ENCODE measurements at places on chromosomes 12 and 14.

DNA sequence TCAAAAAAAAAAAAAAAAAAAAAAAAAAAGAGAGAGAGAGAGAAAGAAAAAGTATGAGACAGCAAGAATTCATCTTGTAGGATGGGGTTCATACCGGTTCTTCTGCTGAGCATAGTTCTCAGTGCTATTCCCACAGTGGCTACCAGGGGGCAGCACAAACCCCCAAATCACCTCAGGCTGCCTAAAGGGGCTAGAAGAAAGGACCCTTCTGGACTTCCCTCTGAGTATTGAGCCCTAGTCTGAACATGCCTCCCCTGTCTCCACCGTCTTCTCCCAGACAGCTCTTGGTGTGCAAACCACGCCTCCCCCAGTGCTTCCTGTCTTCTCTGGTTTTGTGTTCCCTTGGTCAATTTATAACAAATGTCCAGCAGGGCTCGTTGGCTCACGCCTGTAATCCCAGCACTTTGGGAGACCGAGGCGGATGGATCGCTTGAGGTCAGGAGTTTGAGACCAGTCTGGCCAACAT lies 31.3 kb upstream of the SMUG1 start:
- DNase-seq, result peak; percentile 56

GRCh38 chr12:6540181-6540877 lies 6.0 kb downstream of the GAPDH start:
- peak; percentile 95 for DNase-seq

- no peak for DNase-seq
These were observed 12.9 kb downstream of the PHLDA1 start for GRCh38 chr12:76018672-76019071.

- DNase-seq, result no peak
These were observed 541.9 kb upstream of the SEL1L start for GRCh38 chr14:82075566-82075965.

GRCh38 chr12:118103201-118103600 lies 610 bp downstream of the VSIG10 start:
- DNase-seq, result no peak

DNA sequence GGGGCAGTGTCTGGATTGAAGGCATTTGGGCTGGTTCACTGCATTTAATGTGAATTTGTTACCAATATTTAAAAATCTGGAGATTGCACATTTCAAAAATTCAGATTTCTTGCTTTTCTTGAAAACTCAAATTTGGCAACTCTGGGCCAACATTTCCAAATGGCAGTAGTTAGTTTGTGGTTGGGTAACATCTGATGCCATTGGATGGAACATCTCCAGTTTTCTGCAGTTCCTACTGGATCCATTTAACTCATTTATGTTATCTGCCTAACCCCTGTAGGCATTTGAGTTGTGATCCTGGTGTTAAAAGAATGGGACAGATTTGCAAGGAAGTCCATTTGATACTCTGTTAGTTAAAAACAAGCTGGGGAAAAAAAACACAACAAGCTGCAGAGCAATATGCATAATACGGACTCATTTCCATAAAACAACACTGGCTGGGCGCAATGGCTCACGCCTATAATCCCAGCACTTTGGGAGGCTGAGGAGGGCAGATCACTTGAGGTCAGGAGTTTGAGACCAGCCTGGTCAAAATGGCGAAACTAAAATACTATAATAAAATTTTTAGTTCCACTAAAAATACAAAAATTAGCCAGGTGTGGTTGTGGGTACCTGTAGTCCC lies 7.9 kb downstream of the EIF2B2 start:
- peak; percentile 9 for DNase-seq

DNA sequence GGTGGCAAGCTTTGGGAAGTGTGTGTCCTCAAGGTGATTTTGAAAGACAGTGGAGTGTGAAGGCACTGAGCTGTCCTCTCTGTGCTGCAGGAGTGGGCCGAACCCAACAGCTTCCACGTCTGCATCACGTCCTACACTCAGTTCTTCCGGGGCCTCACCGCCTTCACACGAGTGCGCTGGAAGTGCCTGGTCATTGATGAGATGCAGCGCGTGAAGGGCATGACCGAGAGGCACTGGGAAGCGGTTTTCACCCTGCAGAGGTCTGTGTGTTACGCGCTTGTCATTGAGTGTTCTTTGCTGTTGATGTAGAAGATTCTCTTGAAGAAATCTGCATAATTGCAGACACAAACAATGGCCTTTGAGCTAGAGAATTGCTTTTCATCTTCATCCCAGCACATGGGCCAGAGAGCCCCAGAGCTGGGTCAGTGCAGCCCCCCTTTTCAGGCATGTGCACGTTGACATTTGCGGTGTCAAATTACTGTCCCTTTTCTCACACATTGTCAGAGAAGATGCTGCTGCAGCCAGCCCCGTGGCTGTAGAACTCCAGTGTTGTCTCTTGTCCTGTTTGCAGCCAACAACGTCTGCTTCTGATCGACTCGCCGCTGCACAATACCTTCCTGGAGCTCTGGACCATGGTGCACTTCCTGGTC lies 63.3 kb downstream of the EP400 start:
- no peak for DNase-seq

DNA sequence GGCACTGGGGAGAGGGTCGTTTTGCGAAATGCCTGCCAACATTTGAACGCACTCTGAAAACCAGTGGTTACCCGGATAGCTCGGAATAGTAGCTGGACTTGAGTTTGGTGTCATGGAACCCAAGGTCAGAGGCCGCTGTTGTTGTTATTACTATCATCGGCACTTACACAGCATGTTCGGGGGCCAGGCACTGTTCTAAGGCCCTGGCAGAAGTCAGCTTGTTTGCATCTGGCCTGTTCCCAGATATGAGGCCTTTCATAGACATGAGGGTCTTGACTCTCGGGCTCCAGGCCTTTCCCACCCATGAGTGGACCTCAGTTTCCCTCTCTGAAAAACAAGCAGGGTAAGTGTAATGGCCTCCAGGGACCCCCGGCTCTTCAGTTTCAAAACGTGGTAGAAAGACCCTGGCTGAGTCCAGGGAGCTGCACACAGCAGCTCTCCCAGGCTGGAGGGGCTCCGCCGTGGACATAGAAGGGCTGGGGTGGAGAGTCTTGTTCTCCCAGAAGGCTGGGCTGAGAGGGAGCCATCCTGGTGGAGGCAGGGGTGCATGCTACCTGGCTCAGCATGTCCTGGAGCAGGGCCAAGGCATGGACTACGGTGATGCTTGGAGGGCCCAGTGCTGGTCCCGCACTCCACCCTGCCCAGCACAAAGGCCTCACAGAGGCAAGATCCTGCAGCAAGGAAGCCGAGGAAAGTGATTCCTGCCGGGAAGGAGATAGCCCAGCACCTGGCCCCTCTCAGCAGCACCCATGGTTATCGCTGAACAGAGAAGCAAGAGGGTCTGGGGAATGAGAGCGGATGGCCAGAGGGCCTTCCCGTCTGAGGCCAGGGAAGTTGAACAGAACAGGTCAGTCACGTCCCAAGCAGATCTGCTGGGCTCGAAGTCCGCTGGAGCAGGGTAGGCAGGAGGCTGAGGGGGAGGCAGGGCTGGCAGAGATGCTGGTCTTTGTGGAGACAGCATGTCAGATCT lies 63.5 kb upstream of the C14orf180 start:
- no peak for DNase-seq

- no peak for DNase-seq
These were observed 99.0 kb downstream of the RTN1 start for GRCh38 chr14:59771577-59771976.

GRCh38 chr12:82176026-82176425 lies 182.2 kb downstream of the CCDC59 start:
- no peak for DNase-seq

DNA sequence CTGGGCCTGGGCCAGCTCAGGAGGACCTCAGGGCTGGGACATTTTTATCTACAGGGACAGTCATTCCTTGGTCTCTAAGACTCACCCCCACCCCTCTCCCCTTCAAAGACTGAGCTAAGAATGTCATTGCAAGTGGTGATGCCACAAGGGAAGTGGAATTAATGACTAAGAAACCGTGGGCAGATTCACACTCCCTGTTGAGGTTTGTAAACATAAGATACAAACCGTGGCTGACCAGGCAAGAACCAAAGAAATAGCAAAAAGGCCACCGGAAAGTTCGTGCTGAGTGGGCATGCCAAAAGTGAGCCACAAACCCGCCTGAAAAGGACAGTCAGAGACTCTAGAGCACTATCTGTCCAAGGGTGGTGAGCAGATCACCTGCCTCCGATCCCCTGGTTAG lies 25.7 kb downstream of the NUAK1 start:
- no peak for DNase-seq

GRCh38 chr14:50649691-50650090 lies 18.4 kb downstream of the SAV1 start:
- DNase-seq, result no peak

- DNase-seq, result no peak
These were observed 193.5 kb upstream of the CNOT2 start for GRCh38 chr12:70049596-70050360.

DNA sequence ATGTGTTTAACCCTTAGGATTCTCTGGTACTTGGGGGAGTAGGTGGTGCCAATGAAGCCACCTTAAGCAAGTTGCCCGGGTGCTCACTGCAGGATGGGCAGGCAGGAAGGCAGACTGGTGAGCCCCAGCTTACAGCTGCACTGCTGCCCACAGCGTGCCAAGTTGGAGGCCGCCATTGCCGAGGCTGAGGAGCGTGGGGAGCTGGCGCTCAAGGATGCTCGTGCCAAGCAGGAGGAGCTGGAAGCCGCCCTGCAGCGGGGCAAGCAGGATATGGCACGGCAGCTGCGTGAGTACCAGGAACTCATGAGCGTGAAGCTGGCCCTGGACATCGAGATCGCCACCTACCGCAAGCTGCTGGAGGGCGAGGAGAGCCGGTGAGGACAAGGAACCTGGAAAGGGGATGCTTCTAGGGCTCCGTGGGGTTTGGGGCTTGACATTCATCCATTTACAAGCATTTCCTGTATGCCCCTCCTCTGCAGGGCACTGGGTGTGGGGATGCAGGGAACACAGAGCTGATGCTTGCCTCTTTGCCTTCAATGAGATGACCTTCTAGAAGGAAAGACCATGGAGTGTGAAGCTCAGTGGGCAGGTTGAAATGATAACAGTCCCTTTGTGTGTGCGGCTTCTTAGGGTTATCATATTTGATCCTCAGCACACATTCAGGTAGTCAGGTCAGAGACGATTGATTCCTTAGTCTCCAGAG lies 12.4 kb downstream of the KRT7 start:
- no peak for DNase-seq

DNA sequence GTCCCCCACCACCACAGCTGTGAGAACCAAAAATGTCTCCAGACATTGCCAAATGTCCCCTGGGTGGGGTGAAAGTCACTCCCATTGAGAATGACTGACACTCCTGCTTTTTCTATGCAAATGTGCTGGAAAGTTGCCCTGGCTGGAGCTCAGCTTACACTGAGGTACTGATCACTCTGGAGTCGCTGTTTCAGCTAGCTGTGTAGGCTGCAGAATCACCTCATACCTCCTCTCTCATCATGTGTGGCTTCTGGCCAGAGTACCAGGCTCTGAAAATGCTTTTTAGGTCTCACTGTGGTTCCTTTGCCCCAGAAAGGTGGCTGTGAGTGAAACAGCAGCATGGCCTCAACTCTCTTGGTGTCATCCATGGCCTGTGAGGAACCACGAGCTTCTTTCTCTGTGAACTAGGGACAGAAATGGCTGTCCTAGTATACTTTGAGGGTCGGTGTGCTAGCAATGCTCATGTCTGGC lies 414.4 kb downstream of the DPF3 start:
- DNase-seq, result no peak

- no peak for DNase-seq
These were observed 8.3 kb upstream of the PRKAG1 start for GRCh38 chr12:49026678-49027480.

DNA sequence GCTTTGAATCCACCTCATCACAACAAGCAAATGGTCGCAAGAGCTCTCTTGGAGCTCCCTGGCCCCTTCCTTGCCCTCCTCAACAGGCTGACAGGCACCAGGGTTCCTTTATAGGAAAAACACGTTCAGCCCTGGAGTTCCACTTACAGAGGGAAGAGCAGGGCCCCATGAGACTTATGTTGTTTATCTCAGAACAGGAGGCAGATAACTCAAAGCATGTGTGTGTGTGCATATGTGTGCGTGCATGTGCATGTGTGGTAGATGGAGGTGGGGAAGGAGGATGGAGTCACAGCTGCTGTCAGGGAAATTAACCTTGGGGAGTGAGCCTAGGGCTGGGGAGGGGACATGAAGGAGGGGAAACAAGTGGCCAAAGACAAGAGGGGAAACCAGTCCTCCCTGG lies 138.1 kb downstream of the DPF3 start:
- no peak for DNase-seq

GRCh38 chr12:57837864-57838562 lies 8.5 kb downstream of the CTDSP2 start:
- DNase-seq, result no peak

DNA sequence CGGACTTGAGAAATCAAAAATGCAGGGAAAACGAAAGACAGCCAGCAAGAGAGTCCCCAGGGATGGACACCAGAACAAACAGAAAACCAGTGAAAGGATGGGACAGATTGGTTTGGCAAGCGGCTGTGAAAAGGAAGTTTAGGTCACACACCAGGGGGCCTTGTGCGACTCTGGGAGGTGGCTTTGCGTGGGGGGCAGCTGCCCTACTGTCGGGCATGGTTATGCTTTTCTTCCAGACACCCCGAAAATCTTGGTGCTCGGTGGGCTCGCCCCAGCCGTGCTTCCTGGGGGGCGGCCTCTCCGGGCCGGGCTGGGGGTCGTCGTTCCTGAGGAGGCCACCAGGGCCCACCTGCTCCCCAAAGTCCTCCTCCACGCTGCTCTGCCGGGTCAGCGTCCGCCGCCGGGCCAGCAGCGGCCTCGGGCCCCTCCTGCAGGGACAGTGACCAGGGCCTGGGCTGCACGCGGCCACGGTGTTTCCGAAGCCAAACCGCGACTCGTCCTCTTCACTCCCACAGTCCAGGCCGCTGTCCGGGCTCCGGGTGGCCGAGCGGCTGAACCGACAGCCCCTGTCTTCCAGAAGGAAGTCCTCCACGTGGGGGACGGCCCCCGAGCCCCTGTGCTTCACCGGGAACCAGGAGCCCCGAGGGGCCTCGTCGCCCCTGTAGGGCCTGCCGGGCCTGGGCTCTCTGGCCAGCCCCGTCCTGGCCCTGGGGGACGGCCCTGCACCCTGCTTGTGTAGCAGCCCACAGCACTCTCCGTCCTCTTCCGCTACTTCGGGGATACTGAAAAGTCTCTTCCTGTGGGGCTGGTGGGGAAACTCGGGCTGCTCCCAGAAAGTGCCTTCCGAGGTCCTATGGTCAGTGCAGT lies 86.5 kb downstream of the PIWIL1 start:
- no peak for DNase-seq

DNA sequence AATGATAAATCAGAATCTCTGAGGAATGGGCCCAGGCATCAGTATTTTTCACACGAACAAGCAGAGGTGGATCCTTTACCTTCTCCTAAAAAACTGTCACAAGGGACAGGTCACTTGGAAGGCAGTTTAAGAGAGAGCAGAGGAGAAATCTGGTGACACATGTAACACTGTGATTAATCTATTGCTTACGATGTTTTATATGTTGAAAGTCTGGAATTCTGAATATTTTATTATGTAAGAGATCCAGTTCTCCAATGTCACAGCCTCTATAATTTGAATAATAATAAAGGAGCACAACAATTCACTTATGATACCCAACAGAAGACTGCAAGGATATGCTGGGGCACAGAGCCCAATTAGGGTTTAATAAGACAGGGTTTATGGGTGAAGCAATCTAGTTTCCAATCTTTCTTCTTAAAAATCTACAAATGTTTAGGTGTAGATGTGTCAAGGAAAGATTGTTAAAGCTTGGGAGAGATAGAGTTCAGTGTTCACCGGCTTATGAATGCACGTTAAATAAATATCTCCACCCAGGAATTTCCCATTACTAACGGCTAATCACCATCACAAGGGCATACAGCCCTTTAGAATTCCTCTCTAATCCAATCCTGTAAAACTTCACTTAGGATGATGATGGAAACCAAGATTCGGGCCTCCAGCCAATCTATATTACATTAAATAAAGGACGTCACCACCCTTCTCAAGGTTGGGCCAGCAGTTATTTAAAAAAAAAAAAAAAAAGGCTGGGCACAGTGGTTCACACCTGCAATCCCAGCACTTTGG lies 23.4 kb downstream of the DUSP16 start:
- no peak for DNase-seq
